ENCODE measurements at places on chromosomes 6 and 20. TPM values are rescaled to one million over a fixed set of nuclear protein-coding genes. Genes with fewer than 3 reads are reported as not detected.
A peak's percentile ranks its signal among the peaks of the same experiment; 100 is the strongest.

- H3K4me1 ChIP-seq = no peaks in the 10 kb centered on the region
- no peaks in the 10 kb centered on the region for H3K36me3 ChIP-seq
- H3K27me3 ChIP-seq = peaks cover 9% of the 10 kb centered on the region
- DNase-seq = no peak
- no peak overlapping the region for H3K4me3 ChIP-seq
These were observed 131.6 kb upstream of the OLIG3 start for GRCh38 chr6:137625808-137626207.

GRCh38 chr20:20130399-20130798 lies 78.1 kb downstream of the CFAP61 start:
- no peaks in the 10 kb centered on the region for H3K36me3 ChIP-seq
- no peaks in the 10 kb centered on the region for H3K27me3 ChIP-seq
- no peak for DNase-seq
- H3K4me3 ChIP-seq = no peak overlapping the region
- H3K27ac ChIP-seq = no peak overlapping the region
- H3K4me1 ChIP-seq = no peaks in the 10 kb centered on the region

DNA sequence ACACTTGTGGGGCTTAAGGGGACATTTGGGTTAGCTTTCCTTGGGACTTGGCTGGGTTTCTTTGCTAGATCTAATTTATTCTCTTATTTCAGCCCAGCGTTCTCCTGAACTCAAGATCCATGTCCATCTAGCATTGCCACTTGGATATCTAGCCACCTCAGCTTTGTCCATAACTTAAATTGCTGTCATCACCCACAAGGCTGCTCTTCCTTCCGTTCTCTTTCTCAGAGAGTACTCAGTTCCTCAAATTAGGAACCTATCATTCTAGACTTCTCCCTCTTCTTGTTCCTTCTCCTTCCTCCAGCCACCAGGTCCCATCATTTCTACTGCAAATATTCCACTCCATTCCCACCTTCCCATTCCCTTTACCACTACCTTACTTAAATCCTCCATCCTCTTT lies 4.3 kb downstream of the SMIM26 start:
- no peaks in the 10 kb centered on the region for H3K27me3 ChIP-seq
- no peak overlapping the region for H3K4me3 ChIP-seq
- H3K4me1 ChIP-seq = peaks cover 3% of the 10 kb centered on the region
- H3K27ac ChIP-seq = no peak overlapping the region

DNA sequence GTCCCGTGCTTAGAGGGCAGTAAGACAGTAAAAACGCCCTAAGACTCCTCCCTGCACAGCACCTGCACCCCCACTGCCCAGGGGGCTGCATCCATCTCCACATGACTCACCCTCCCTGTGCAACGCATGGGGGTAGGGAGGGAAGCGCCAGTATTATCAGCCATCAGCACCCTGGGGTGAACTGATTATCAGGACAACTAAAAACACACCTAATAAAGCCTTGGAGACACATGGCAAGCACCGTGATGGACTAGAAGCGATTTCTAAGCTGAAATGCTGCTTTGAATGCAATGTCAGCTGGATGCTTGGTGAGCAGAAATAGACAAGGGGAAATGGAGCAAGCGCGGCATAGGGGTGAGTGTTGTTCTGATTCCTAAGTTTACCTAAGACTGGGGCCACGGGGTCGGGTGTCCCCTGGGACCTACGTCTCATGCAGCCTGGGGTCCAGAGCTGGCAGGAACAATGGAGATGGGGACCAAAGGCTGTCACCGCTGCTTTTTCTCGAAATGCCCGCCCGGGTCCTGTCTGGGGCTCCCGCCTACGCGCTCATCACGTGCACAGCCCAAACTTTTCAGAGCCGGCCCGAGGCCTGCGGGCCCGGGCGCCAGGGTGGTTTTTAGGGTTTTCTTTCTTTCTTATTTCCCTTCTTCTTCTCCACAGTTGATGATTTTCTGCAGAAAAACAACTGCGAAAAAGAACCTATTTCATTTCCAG lies 702 bp upstream of the TNFAIP3 start:
- H3K4me1 ChIP-seq = peaks cover 26% of the 10 kb centered on the region
- DNase-seq = no peak
- H3K27me3 ChIP-seq = no peaks in the 10 kb centered on the region
- no peaks in the 10 kb centered on the region for H3K36me3 ChIP-seq

GRCh38 chr6:18545726-18546125 lies 158.6 kb downstream of the RNF144B start:
- no peak overlapping the region for H3K4me3 ChIP-seq
- no peak for DNase-seq
- no peak overlapping the region for H3K27ac ChIP-seq

DNA sequence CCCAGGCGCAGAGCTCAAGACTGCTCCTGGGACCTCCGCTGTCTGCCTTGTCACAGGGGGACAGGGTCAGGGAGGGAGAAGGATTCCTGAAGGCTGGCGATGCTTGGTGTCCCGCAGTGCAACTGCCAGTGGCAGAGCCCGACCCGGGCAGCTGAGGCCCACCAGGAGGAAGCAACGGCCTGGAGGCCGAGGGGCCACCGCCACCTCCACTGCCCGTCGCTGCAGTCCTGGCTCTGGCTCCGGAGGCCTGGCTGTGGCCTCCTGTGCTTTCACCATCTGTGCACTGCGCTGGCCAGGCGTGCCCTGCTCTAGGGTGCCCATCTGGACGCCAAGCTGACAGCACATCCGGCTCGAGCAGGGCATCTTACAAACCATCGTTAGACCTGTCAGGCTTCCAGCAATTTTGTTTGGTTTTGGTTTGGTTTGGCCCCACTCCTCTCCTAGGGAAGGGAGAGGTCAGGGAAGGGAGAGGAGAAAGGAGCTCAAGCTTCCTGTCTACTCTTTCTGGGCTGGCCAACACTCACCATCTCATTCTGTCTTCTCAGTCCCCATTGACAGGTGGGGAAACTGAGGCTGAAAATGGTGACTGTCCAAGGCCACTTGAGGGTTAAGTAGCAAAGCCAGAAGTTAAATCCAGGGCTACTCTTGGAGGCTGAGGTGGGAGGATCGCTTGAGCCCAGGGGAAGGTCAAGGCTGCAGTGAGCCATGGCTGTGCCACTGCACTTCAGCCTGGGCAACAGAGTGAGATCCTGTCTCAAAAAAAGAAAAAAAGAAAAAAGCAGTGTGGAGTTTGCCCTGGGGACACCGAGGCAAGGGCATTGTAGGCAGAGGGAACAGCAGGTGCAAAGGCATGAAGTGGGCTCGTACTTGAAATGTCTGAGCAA lies 37.7 kb upstream of the NOL4L start:
- no peak for DNase-seq
- H3K27ac ChIP-seq = no peak overlapping the region
- peaks cover 5% of the 10 kb centered on the region for H3K27me3 ChIP-seq
- no peaks in the 10 kb centered on the region for H3K36me3 ChIP-seq

DNA sequence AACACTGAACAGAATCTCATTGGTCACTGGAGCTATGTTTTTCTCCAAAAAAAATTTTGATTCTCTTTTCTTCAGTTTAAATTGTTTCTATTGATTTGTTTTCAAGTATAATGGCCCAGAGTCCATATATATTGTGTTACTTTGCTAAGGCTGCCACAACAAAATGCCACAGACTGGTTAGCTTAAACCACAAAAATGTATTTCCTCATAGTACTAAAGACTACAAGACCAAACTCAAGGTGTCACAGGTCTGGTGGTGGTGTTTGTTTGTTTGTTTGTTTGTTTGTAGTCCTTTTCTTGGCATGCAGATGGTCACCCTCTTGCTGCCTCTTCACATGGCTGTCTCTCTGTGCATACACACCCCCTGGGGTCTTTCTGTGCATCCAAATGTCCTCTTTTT lies 34.0 kb downstream of the BMP5 start:
- no peaks in the 10 kb centered on the region for H3K36me3 ChIP-seq
- DNase-seq = no peak
- no peaks in the 10 kb centered on the region for H3K27me3 ChIP-seq
- no peak overlapping the region for H3K4me3 ChIP-seq
- H3K27ac ChIP-seq = no peak overlapping the region

DNA sequence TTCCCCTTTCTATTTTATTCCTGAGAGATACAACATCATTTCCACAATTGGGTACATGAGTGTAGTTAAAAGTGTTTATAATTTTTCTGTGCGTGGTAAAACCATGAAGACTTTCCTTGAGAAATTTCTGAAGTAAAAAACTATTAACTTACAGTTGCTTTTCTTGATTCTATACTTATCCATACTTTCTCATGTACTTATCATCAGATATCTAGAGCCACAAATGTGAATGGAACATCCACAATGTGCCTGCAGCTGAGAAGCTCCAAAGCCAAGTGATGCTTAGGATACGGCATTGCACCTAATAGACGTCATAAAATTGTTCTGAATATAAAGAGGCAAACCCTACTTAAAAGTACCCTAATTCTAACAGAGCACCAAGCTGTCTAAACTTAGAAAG lies 2.9 kb downstream of the FILIP1 start:
- DNase-seq = no peak
- no peaks in the 10 kb centered on the region for H3K36me3 ChIP-seq

GRCh38 chr6:49527320-49527719 lies 23.1 kb upstream of the C6orf141 start:
- DNase-seq = no peak
- H3K4me1 ChIP-seq = peaks cover 3% of the 10 kb centered on the region
- no peaks in the 10 kb centered on the region for H3K36me3 ChIP-seq
- H3K27ac ChIP-seq = no peak overlapping the region
- no peak overlapping the region for H3K4me3 ChIP-seq

DNA sequence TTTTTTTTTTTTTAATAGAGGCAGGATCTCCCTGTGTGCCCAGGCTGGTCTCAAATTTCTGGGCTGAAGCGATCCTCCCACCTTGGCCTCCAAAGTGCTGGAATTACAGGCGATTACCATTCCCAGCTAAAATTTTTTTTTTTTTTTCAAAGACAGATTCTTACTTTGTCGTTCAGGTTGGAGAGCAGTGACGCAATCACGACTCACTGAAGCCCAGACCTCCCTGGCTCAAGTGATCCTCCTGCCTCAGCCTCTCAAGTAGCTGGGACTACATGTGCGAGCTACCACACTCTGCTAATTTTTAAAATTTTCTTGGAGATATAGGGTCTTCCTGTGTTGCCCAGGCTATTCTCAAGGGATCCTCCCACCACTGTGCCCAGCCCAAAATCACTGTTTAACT lies 58.0 kb upstream of the MYO6 start:
- H3K4me1 ChIP-seq = no peaks in the 10 kb centered on the region
- no peaks in the 10 kb centered on the region for H3K27me3 ChIP-seq
- no peak overlapping the region for H3K4me3 ChIP-seq
- no peak for DNase-seq
- H3K27ac ChIP-seq = no peak overlapping the region

- H3K36me3 ChIP-seq = peaks cover 15% of the 10 kb centered on the region
- no peak for DNase-seq
- no peak overlapping the region for H3K27ac ChIP-seq
- no peak overlapping the region for H3K4me3 ChIP-seq
These were observed 48.6 kb downstream of the FKBP5 start for GRCh38 chr6:35640017-35640664.

GRCh38 chr20:24971376-24972101 lies 21.0 kb downstream of the APMAP start:
- H3K27ac ChIP-seq = no peak overlapping the region
- peaks cover 89% of the 10 kb centered on the region for H3K36me3 ChIP-seq
- DNase-seq = no peak

DNA sequence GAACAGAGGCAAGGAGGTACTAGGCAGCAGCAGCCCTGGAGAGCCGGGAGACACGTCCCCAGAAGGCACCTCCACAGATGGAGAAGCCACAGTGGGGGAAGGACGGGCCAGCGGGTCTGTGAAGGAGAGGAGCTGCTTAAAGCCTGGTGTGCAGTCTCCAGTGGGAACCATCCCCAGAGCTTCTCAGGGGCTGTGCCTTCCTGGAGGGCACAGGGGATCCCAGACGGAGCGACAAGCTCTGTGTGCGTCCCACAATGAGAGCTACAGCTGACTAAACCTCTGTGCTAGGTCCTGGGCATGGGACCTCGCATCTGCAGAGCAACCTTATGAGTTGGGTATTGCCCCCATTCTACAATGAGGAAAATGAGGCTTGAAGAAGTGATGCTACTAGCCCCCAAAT lies 50.7 kb downstream of the EZR start:
- peaks cover 35% of the 10 kb centered on the region for H3K4me1 ChIP-seq
- H3K27ac ChIP-seq = peak overlapping the region; percentile 28
- H3K27me3 ChIP-seq = no peaks in the 10 kb centered on the region
- no peak overlapping the region for H3K4me3 ChIP-seq
- DNase-seq = no peak

- H3K27me3 ChIP-seq = no peaks in the 10 kb centered on the region
- H3K36me3 ChIP-seq = no peaks in the 10 kb centered on the region
- no peak overlapping the region for H3K27ac ChIP-seq
- peaks cover 25% of the 10 kb centered on the region for H3K4me1 ChIP-seq
These were observed 29.8 kb downstream of the TPD52L1 start for GRCh38 chr6:125183391-125183790.

GRCh38 chr6:129115471-129115870 lies 232.5 kb downstream of the LAMA2 start:
- no peak overlapping the region for H3K4me3 ChIP-seq
- H3K27me3 ChIP-seq = no peaks in the 10 kb centered on the region
- H3K36me3 ChIP-seq = no peaks in the 10 kb centered on the region
- H3K27ac ChIP-seq = no peak overlapping the region
- DNase-seq = no peak
- no peaks in the 10 kb centered on the region for H3K4me1 ChIP-seq

DNA sequence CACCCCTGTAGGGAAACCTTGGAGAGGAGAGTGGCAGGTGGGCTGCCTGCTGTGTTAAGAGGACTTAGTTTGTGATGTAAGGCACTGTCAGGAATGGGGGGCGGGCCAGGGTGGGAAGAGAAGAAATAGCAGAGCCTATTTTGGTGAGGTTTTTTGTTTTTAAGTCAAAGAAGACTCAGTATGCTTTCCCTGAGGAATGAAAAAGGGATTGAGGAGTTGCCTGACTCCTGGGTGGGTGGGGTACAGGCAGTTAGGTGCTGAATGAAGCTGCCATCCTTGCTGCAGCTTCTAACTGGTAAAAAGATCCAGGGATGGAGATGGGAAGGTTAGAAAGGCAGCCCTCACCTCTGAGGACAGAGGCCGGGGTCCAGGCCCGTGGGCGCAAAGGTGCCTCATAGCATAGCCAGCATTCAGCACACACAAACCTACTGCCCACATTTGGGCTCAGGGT lies 37.9 kb downstream of the PLCG1 start:
- peaks cover 15% of the 10 kb centered on the region for H3K36me3 ChIP-seq
- H3K4me3 ChIP-seq = no peak overlapping the region
- H3K27ac ChIP-seq = peak overlapping the region; percentile 42
- DNase-seq = no peak

DNA sequence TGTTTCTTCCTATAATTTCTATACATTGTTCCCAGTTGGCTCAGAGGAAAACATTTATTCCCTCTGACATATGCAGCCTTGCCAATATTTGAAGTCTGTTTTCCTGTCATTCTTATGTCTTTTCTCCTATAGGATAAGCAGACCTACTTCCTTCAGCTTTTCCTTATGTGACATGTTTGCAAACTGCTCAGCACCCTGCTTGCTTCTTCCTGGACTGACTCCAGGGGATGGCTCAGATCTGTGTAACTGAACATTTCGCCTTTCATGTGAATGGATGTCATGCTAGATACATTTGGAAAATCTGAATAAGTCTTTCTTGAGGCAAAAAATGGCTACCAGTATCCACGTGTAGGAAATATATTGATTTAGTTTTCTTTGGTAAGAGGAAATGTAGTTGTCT lies 113.2 kb downstream of the CARMIL1 start:
- no peak for DNase-seq
- no peak overlapping the region for H3K4me3 ChIP-seq
- H3K27me3 ChIP-seq = no peaks in the 10 kb centered on the region
- no peak overlapping the region for H3K27ac ChIP-seq

Gene TULP1
- not detected for total RNA-seq

Gene NOTCH4
- 4.7 TPM for total RNA-seq

Gene PPP1R3G
- total RNA-seq = 1.3 TPM

Gene MRPS18A
- total RNA-seq = 57.4 TPM

Gene FKBP1C
- total RNA-seq = 0.19 TPM
